ENCODE measurements at places on chromosomes 16 and 17. TPM values are rescaled to one million over a fixed set of nuclear protein-coding genes. Genes with fewer than 3 reads are reported as not detected.

The RNF227 gene
- total RNA-seq = 29.2 TPM

The C1QTNF8 gene
- not detected for total RNA-seq

The SMARCD2 gene
- 112 TPM for total RNA-seq

The PPL gene
- 0.18 TPM for total RNA-seq

The TRPV3 gene
- 0.53 TPM for total RNA-seq

The TMIGD1 gene
- total RNA-seq = not detected

The CRYBA1 gene
- not detected for total RNA-seq

The PARD6A gene
- 0.18 TPM for total RNA-seq

The SNAI3 gene
- total RNA-seq = not detected

The GNG13 gene
- total RNA-seq = not detected

The TBX2 gene
- 22.3 TPM for total RNA-seq

The RFNG gene
- 63.3 TPM for total RNA-seq

The SHISA9 gene
- not detected for total RNA-seq

The EIF1 gene
- 61.0 TPM for total RNA-seq

The GDE1 gene
- total RNA-seq = 61.9 TPM

The KRT33B gene
- under 0.01 TPM for total RNA-seq

The SPNS3 gene
- not detected for total RNA-seq

The CTRB2 gene
- total RNA-seq = not detected

The MYO15B gene
- 0.18 TPM for total RNA-seq

The MRC2 gene
- 198 TPM for total RNA-seq

The TNP2 gene
- total RNA-seq = not detected

The USP7 gene
- 31.5 TPM for total RNA-seq

The OR1A1 gene
- total RNA-seq = not detected

The EPN3 gene
- under 0.01 TPM for total RNA-seq

The CCL8 gene
- not detected for total RNA-seq

The SLX1B gene
- total RNA-seq = 16.4 TPM

The CCDC154 gene
- total RNA-seq = not detected

The CA7 gene
- not detected for total RNA-seq

The FOXN1 gene
- total RNA-seq = not detected

The ABCC11 gene
- not detected for total RNA-seq

The PNMT gene
- total RNA-seq = 0.29 TPM

The CPNE7 gene
- 24.5 TPM for total RNA-seq

The HSD11B2 gene
- total RNA-seq = not detected

The SRCIN1 gene
- total RNA-seq = not detected

The KRTAP9-4 gene
- total RNA-seq = not detected

Data from myometrial cell (primary cell).